ENCODE measurements at places on chromosomes 3 and 15.

DNA sequence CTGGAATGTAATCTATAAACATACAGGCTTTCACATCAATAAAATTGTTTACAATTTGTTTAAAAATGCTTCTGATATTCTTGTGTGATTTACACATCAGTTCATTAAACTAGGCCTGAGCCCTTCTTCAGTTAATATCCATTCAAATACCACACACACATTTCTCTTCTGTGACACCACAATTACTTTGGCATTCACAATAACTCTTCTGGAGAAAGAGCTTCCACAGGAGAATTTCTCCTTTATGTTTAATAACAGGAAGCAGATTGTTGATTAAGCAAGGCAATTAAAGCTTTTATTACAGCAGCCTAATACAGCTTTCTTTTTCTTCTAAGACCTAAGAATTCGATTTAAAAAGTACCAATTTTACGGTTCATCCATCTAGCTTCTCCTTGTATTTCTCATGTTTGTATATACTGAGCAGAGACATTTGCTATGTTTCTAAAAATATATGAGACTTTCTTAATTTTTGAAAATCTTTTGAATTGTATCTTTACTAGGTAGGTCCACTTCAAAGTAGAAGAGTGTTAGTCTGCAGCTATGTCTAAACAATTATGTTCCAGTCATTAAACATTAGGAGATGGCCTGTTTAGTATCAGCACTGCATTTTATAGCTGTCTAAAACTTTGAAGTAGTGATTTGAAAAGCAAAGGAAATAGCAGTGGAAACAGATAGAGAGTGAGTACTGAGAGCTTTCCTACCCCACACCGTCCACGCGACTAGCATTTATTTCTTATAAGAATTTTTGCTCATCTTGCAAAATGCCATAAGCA, 511.1 kb upstream of the UBE2E2 start:
- no peak for DNase-seq

GRCh38 chr3:57555306-57555705, 768 bp upstream of the PDE12 start:
- DNase-seq = peak; percentile 11

GRCh38 chr15:47746516-47746915, 29.2 kb downstream of the SEMA6D start:
- no peak for DNase-seq

- no peak for DNase-seq
Measured at GRCh38 chr15:90915808-90916440, 12.8 kb downstream of the MAN2A2 start.

- DNase-seq = peak; percentile 59
Measured at GRCh38 chr3:195537995-195538394, 5.1 kb downstream of the PPP1R2 start.

- no peak for DNase-seq
Measured at GRCh38 chr3:492586-493316, 296.2 kb downstream of the CHL1 start.

DNA sequence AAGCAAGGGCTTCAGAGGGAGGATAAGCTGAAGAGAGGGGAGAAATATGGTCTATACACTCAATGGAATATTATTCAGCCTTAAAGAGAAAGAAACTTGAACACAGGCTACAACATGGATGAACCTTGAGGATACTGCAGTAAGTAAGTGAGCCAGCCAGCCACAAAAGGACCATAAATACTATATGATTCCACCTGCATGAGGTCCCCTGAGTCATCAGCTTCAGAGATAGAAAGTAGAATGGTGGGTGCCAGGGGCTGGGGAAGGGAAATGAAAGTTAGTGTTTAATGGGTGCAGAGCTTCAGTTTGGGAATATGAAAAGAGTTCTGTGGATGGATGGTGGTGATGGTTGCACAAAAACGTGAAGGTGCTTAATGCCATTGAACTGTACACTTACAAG, 68.4 kb upstream of the SEC13 start:
- no peak for DNase-seq

DNA sequence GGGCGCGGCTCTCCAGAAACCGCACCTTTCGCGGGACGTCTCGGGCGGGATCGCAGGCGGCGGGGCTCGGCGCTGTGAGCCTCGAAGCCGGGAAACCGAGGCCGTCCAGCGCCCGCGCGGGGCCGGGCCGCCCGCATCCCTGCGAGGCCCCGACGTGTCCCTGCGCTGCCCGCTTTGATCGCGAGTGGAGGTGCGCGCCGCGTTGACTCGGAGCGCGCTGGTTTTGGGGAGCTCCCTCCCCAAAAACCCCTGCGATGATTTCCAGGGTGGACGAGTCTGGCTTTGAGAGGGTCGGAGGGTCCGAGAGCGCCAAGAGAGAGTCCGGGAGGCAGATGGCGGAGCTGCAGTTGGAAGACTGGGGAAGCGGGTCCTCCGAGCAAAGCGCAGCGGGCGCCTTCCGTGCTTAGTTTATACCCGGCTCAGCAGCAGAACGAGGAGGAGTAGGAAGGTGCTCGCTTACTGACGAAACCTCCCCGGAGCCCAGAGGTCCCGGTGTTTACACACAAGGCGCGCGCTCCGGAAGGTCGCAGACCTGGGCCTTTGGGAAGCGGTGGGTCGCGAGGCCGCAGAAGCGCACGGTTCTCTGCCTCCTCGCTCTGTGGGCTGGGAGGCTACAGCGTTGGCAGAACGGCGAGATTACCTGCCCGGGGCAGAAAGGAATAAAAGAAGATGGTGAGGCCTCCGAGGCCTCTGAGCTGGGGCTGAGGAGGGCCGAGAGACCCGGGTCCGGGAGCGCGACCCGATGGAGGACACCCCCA, 687 bp downstream of the ALDH1A3 start:
- no peak for DNase-seq

DNA sequence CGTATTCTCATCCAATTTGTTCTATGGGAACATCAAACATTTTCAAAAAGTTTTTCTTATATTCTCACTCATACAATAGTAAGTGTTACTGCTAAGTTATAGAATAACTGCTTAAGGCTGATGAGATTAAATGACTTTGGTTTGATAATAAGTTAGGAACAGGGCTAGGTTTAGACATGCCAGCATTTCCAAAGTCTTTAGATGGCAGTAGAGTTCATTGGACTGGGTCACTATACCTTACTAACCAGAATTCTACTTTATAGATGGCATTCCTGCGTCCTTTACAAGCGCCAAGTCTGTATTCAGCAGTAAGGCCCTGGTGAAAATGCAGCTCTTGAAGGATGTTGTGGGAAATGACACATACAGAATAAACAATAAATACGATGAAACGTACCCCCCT, 21.7 kb downstream of the PLAAT1 start:
- no peak for DNase-seq

DNA sequence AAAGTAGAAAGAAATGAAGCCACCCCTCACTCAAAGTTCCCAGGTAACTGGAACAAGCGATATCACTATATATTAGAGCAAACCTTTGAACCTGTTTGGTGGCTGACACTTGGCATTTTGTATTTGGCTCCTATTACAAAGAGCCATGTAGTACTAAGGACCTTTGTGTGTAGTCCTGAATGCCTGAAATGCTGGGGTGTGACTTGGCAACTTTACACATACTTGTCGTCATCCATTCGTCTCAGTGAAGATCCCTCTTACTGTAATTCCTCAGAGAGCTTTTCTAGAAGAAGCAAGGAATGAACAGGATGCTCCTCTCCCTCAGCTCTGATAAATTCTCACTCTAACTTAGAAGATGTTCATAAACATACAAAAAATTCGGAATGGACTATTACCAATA, 216.1 kb upstream of the CDIN1 start:
- no peak for DNase-seq

DNA sequence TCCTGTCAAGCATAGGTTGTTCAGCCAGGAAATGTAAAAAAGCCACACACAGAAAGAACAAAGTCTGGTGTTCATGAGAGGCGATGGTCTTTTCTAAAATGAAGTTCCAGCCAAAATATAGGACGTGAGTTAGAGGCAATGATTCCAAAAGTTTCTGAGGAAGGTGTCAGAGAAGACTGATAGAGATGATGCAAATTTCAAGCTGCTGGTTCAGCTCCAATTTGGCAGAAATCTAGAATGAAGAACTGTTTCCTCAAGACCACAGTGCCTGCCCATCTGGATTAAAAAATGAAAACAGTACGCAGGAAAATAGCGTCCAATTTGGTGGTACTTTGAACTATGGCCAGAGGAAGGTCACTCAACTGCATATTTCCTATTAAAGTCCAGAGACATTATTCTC, 672.9 kb downstream of the SQOR start:
- DNase-seq = no peak

DNA sequence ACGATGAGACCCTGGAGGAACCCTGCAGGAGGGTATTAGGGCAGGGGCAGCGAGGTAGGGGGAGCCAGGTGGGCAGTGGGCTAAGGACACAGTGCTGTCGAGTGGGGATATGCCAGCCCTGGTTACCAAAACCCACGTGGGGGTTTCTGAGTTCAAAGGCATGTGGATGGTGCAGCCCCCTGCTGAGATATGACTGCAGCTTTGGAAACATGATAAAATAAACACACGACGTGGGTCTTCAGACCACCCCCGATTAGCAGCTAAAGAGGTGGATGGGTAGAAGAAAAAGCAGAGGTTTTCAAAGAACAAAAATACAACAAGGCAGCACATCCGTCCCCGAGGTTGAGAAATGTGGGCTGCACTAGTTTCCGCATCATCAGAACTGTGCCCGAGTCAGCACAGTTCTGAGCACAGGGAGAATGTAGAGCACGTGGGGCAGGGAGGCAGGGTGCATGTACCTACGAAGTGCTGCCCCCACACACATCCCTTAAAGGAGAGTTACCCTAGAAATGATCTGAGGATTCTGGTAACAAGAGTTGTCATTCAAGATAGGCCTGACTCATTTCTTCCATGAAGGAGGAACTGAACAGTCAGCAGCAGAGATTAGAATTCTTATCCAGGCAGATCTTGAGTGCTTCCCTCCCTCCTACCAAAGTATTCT, 121.3 kb downstream of the RPLP1 start:
- DNase-seq = peak; percentile 48

DNA sequence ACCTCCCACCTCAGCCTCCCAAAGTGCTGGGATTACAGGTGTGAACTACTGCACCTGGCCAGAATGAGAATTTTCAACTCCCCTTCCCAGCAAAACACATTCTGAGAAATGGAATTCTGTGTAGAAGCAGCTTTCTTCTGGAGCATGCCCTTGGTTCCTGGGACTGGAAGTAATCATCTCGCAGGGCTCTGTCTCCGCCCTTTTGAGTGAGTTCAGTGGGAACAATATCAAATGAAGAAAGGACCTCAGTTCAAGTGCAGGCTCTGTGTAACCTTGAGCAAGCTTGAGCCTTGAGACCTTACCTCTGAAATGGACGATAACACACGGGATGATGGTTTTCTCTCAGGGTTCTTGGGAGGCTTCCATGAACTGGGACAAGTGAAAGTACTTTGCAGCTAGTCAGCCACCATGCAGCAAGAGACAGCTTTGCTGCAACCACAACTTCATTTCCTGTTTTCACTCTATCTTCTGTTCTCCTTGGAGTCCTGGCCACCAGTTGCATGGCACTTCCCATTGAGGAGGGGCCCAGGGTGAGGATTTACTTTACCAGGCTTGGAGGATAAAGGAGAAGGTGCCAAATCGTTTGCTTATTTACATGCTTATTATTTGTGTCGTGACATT, 35.7 kb upstream of the IGF1R start:
- no peak for DNase-seq

DNA sequence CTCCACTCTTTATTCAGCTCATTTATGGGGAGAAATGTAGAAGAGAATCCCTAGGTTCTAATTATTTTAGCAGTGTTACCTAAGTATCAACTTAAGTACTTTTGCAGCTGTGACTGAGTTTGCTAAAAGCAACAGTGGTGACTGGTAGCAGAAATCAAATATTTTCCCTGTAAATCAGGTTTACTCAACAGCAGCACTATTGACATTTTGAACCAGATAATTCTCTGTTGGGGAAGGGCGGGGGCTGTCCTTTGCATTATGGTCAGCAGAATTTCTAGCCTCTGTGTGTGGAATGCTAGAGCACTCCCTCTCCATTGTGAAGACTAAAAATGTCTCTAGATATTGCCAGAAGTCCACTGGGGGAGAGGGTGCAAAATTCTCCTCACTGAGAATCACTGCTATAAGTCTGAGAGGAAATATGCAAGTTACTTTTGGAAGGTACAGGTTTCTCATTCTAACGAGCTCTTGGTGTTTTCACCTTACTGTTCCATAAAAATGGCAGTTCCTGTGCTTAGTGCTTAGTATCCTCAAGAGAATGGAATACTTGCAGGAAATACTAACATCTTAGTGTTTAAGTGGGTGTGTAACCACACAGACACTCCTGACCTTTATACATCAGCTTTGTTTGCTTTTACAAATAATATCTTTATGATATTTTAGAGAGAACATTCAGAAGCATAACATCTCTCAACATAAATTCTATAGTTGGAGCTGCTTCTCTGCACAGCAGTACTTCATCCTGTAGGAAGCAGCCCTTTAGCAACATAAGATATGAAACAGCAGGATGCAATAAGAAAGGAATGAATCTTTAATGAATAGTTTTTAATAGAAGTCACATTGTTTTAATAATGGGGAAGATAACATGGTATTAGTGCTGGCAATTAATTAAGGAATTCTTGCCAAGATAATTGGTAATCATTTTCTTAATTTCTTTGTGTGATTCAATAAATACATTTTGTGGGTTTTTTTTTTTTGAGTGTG, 246.5 kb upstream of the GOLIM4 start:
- DNase-seq = no peak

DNA sequence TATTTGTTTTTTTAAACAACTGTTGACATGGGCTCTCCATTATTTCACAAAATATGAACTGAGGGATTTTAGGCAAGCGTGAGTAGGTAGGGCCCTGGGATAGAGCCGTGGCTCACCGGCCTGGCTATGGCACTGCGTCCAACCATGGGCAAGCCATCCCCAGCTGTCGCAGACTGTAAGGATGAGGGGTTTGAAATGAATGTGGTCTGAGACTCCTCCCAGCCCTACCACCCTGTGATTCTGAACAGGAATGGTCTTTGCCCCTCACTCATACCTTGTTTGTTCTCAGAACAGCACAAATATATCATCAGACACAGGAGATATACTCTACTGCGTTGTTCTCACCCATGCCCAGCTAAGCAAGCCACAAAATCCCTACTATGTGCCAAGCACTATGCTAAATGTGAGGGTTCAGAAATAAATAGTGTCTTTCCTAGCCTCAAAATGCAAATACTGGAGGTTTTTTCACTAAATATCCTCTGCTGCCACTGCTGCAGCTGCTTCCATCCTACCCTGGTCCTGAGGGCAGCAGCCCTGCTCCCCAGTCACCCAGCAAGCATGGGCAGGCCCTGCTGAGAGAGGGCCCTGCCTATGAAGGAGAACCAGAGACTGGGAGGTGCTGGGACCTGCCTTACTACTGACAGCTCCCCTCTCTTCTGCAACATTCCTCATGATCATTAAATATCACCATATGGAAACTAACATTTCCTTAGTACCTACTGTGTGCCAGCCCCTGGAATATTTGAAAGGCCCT, 102.8 kb downstream of the XXYLT1 start:
- DNase-seq = no peak

DNA sequence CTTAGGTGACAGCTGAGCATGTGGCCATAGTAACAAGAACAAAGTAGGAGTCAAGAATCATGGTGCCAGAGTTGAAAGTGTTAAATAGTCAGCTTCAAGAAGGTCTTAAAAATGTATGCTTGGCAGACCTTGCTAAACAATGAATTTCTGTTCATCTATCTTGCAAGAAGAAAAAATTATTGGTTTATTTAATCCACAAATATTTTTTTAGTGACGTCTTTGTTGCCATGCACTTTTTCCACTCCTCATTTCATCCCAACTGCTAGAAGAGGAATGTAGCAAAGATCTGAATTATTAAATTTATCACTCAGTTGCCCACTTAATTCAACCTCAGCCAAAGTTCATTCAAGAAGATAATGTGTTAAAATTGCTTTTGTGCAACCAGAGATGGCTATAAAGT, 3.2 kb upstream of the SLC4A7 start:
- DNase-seq = no peak

- no peak for DNase-seq
Measured at GRCh38 chr3:151875759-151876158, 2.3 kb downstream of the SUCNR1 start.

Data from stimulated activated CD4-positive, alpha-beta T cell treated with anti-CD3 and anti-CD28 coated beads, Interleukin-2, amount 100 ng/mL, for 24 hours (primary cell).